GM12865 (cell line): ENCODE measurements at places on chromosomes 7 and 10.

- no peak for DNase-seq
These were observed 91.6 kb downstream of the C10orf105 start for GRCh38 chr10:71627956-71628355.

DNA sequence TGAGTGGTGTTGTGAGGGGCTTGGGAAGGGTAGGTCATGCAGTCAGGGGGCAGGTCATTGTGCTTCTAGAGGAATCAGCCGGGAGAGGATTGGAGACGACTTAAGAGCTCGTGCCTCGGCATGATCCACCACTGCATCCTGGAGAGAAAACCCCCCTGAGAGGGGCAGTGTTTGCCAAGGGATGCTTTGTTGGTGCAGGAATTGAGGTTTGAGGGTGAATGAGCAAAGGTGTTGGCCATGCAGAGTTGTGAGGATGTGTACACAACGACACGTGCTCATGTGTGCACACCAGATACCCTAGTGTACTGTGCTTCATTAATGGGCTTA, 85.6 kb upstream of the ANLN start:
- DNase-seq, result no peak

GRCh38 chr10:131649617-131650016, 251.2 kb upstream of the PPP2R2D start:
- DNase-seq, result no peak

DNA sequence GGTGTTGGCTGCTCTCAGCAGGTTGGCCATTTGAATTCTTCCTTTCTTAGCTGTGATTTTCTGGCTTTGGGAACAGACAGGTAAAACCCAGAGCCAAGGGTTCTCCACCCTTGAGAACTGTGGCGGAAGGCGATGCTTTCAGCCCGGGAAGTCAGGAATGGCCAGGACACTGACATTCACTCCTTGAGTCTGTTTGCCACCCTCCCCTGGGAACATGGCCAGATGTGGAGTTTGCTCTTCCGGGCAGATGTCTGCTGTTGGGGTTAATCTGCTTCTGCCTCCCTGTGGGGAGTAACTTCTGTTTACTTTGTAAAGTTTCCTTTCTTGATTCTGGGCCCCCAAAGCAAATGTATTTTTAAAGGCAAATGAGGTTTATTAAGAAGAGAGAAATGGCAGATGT, 17.7 kb downstream of the GATA3 start:
- no peak for DNase-seq

DNA sequence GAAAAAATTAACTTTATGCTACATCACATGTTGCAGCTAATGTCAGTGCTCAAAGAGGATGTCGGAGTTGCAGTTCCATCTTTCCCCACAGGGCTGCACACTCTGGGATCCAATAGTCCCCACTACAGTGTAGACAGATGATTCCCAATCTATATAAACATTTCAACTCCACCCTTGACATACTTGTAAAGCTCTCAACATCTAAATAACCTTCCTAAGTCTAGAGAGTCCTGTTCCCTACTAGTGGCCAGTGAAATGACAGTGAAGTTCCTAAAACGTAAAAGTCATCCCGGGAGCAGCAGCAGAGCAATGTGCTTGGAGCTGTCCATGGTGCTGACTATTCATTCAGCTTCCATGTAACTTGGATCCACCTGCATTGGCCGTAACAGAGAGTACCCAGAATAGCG, 145.1 kb downstream of the GRM8 start:
- DNase-seq, result peak; percentile 74

DNA sequence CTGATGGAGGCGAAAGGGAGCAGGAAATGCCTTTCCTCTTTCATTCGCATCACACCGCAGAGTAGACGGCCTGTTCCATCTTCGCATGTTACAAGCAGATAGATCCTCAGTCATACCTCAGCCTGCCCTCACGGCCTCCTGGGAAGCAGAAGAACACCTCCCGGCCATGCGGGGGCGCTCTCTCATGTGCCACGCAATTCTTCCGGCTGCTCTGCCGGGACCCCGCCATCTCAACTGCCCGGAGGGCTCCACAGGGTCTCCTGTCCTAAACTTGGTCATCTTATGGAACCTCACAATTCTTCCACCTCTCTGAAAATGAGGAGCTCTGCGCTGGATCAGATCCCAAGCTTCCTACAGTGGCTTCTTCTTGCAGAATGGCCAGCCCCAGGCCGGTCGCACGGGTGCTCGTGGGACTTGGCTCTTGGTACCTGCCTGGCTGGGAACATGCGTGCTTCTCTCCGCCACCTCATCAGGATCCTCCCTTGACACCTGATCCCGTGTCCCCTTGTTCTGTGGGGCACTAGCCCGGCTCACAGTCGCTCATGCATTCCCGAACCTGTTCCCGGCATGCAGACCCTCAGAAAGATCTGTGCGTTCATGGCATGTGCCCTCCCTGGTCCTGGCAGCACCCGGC, 262.8 kb upstream of the SHH start:
- DNase-seq, result no peak
